Stimulated activated CD4-positive, alpha-beta T cell treated with anti-CD3 and anti-CD28 coated beads, Interleukin-4, amount 100 ng/mL, for 24 hours (primary cell): ENCODE measurements at places on chromosomes 16 and 17.

DNA sequence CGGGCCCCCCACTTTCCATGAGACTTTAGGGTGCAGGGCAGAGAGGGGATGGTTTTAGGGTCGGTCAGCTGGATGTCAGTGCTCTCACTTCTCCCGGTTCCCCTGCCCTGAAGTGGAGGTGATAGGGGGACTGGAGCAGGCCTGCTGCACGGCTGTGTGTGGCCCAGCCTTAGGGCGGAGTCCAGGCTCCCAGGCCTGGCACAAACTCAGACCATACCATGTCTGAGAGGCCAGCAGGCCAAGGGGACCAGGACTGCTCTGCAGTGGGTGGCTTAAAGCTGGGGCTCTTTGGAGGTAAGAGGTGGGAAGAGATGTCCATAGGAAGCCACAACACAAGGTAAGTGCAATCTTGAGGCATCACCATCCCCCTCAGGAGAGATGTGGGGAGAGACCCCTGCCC, 8.3 kb downstream of the TFAP4 start:
- DNase-seq = no peak

GRCh38 chr17:214881-215331, 33.5 kb upstream of the DOC2B start:
- DNase-seq = no peak

- no peak for DNase-seq
These were observed 70.1 kb upstream of the CREBBP start for GRCh38 chr16:3950343-3951193.

- DNase-seq = no peak
These were observed 105.3 kb downstream of the RAP1GAP2 start for GRCh38 chr17:2901582-2901981.

- DNase-seq = no peak
These were observed 3.9 kb downstream of the ABAT start for GRCh38 chr16:8678068-8678927.
